ENCODE measurements at places on chromosomes 13 and 19. TPM values are rescaled to one million over a fixed set of nuclear protein-coding genes. Genes with fewer than 3 reads are reported as not detected.

The OR7C1 gene
- 0.04 TPM for total RNA-seq

- no peak for DNase-seq
Observed at GRCh38 chr13:30840515-30840914, 65.6 kb upstream of the MEDAG start.

DNA sequence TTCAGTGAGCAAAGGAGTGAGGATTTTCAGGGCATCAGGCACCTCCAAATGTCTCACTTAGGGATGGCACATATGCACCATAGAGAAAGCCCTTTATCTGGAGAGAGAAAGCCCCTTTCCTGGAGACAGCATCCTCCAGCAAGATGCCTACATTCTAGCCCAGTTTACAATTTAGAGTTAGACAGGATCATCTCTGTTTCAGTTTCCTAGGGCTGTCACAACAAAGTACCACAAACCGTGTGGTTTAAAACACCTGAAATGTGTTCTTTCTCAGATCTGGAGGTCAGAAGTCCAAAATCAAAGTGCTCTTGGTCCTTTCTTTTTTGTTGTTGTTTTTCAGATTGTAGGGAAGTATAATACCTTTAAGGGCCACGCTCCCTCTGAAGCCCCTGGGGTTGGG lies 61.8 kb downstream of the MBNL2 start:
- DNase-seq = no peak

GRCh38 chr19:40608240-40608621 lies 7.1 kb downstream of the LTBP4 start:
- no peak for DNase-seq

- no peak for DNase-seq
Observed at GRCh38 chr13:112219740-112220139, 152.8 kb downstream of the SOX1 start.
